NAMALWA (cell line): ENCODE measurements at places on chromosomes 4 and X.
A peak's percentile ranks its signal among the peaks of the same experiment; 100 is the strongest.

DNA sequence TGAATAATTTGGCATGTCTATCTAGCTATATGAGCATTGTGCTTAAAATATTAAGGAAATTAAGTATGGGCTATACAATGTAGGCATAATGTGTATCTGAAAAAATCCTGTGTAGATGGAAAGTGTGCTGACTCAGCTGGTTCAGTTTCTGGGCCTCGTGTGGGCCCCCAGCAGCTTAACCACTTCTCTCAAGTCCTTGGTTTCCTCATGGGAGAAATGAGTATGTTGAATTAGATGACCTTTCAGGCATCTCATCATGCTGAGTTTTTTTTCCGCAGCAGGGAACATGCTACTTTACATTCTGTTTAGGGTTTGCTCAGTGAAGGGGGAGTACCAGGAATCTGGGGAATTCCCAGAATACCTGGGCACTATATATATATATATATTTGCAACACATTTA is 30.5 kb downstream of the RHOH start:
- DNase-seq, result no peak

DNA sequence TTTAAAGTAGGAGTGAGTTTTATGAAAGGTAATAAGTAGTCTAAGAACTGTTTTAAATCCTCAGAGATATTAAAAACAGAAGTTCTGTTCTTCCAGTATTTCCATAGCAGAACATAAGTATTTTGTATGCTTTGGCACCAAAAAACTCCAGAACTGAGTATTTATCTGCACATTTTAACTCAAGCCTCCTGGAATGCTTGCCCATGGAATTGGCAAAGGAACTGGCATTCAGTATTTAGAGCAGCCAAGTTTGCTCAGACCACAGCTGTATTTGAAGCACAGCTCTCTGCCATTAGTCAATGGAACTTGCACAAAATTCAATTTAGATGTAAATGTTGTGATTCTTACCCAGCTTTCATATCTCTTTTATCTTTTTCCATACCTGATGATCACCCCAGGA is 42.2 kb downstream of the NDNF start:
- DNase-seq, result no peak

GRCh38 chr4:38365748-38366310 is 298.2 kb upstream of the KLF3 start:
- no peak for DNase-seq

GRCh38 chr4:129113919-129114318 is 18.0 kb downstream of the C4orf33 start:
- no peak for DNase-seq

DNA sequence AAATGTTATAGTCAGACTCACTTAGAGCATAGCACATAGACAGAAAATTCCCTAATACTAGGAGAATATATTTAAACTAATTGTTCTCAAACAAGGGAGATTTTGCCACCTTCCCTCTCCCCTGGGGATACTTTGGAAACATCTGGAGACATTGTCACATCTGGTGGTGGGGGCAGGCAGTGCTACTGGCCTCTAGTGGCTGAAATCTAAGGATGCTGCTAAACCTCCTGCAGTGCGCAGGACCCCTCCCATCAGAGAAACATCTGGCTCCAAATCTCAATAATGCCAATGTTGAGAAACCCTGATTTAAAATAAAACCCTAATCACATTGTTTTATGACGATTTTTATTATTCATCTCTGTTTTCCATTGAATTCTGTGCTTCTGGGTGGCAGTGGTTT is 244.9 kb downstream of the FRMPD4 start:
- DNase-seq, result peak; percentile 3

GRCh38 chr4:88138561-88138960 is 19.9 kb downstream of the ABCG2 start:
- no peak for DNase-seq

DNA sequence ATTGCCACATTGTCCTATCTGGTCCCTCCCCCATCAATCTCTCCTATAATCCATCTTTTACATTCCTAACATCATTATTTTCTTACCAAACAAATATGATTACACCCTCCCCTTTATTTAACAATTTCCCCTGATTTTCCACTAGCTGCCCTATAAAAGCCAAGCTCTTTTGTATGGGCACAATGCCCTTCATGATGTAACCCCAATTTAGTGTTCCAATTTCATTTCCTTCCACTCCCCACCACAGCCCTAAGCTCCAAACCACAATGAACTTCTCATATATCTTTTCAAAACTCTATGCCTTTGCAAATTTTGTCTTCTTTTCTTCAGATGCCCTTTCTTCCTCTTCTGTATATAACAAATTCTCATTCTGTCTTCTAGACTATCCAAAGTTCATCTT is 39.5 kb upstream of the PTPN13 start:
- no peak for DNase-seq

GRCh38 chr4:14168919-14169318 is 541.4 kb upstream of the BOD1L1 start:
- DNase-seq, result no peak

- no peak for DNase-seq
Measured at GRCh38 chrX:24276015-24276414, 37.9 kb downstream of the SUPT20HL2 start.

DNA sequence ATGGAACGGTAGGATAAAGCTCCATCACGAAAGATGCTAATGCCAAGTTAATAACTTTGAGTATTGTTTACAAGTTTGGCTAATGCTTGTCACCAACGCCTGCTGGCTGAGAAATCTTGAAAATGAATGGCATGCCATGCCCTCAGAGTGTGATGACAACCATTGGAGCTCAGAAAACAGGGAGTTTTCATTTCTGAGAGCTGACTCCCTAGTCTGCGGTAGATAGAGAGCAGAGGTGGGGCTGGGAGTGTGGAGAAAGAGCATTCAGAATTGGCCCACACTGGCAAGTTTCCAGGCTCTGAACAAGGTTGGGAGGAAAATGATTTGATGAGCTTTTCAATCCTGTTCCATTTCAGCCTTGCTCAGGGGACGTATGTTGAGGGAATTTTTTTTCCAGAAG is 183.9 kb downstream of the CPEB2 start:
- DNase-seq, result no peak

GRCh38 chr4:88467392-88467791 is 10.5 kb downstream of the HERC5 start:
- no peak for DNase-seq

GRCh38 chrX:37816766-37817165 is 30.6 kb downstream of the DYNLT3 start:
- no peak for DNase-seq

- no peak for DNase-seq
Measured at GRCh38 chr4:165326831-165327210, 648 bp upstream of the MSMO1 start.
